ENCODE measurements at places on chromosomes 16 and 17. TPM values are rescaled to one million over a fixed set of nuclear protein-coding genes. Genes with fewer than 3 reads are reported as not detected.

OR3A2 gene
- not detected for total RNA-seq

PRSS53 gene
- total RNA-seq, result 0.78 TPM

ASGR2 gene
- not detected for total RNA-seq

ARHGAP27 gene
- total RNA-seq, result 12.0 TPM

KRTAP4-3 gene
- not detected for total RNA-seq

SMIM36 gene
- not detected for total RNA-seq

AURKB gene
- total RNA-seq, result 166 TPM

TMC5 gene
- 6.1 TPM for total RNA-seq

HAS3 gene
- 38.6 TPM for total RNA-seq

ATP2A1 gene
- total RNA-seq, result 2.7 TPM

CDRT15 gene
- not detected for total RNA-seq

PPP1R27 gene
- total RNA-seq, result not detected

DHRS7C gene
- not detected for total RNA-seq

ZACN gene
- 0.45 TPM for total RNA-seq

AARSD1 gene
- 51.5 TPM for total RNA-seq

TBC1D3B gene
- total RNA-seq, result 1.9 TPM

PITPNM3 gene
- total RNA-seq, result 1.9 TPM

FAM83G gene
- total RNA-seq, result 34.2 TPM

EFNB3 gene
- total RNA-seq, result 1.7 TPM

TLCD2 gene
- 1.0 TPM for total RNA-seq

PRRT2 gene
- 0.26 TPM for total RNA-seq

ANKFN1 gene
- total RNA-seq, result not detected

FOXL1 gene
- 1.0 TPM for total RNA-seq

SULT1A4 gene
- 44.2 TPM for total RNA-seq

ATP2C2 gene
- total RNA-seq, result 0.28 TPM

DNAH3 gene
- 0.14 TPM for total RNA-seq

HP gene
- total RNA-seq, result not detected

PSME3IP1 gene
- total RNA-seq, result 116 TPM

ATAD5 gene
- 4.3 TPM for total RNA-seq

KCNH6 gene
- not detected for total RNA-seq

MT4 gene
- not detected for total RNA-seq

GRAP gene
- total RNA-seq, result 0.16 TPM

NLGN2 gene
- total RNA-seq, result 20.2 TPM

CCDC102A gene
- 9.9 TPM for total RNA-seq

RHBDL3 gene
- 4.4 TPM for total RNA-seq

BAHCC1 gene
- total RNA-seq, result 18.2 TPM

CD300LB gene
- not detected for total RNA-seq

HIGD1B gene
- not detected for total RNA-seq

SLC25A19 gene
- total RNA-seq, result 22.4 TPM

RUNDC1 gene
- 21.7 TPM for total RNA-seq

SLC47A1 gene
- total RNA-seq, result 23.8 TPM

TP53TG3 gene
- total RNA-seq, result 0.57 TPM

MYH13 gene
- not detected for total RNA-seq

RGS11 gene
- total RNA-seq, result 4.1 TPM

PPP1R1B gene
- total RNA-seq, result not detected

CHST5 gene
- total RNA-seq, result 0.03 TPM

RUNDC3A gene
- 0.90 TPM for total RNA-seq

TUBG2 gene
- 26.1 TPM for total RNA-seq

DPEP3 gene
- not detected for total RNA-seq

SDR42E1 gene
- total RNA-seq, result 2.3 TPM
